ENCODE measurements at places on chromosomes 7 and 10. TPM values are rescaled to one million over a fixed set of nuclear protein-coding genes. Genes with fewer than 3 reads are reported as not detected.

- no peak for DNase-seq
Measured at GRCh38 chr7:130396109-130396508, 15.8 kb downstream of the CPA1 start.

DNA sequence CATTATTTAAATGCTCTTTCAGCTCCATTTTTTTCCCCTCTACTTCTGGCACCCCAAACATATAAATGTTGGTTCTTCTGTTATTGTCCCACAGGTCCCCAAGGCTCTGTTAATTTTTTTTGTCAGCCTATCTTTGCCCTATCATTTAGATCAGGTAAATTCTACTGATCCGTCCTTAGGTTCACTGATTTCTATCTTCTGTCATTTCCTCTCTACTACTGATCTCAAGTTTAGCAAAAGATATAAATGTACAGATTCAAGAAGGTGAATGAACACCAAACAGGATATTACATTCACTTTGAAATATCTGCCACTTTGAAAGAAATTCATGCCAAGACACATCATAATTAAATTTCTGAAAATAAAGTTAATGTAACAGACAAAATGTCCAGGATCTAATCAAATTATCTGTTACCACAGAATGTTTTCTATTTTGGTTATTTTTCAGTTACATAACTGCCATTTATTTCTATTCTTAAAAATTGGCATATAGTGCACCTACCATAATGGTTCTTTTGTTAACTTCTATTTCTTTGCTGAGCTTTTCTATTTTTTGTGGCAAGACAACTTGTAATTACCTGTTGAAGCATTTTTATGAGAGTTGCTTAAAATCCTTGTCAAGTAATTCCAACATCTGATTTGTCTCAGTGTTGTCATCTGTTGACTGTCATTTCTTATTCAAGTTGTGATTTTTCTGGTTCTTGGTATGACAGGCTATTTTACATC is 12.1 kb upstream of the CUBN start:
- no peak for DNase-seq

DNA sequence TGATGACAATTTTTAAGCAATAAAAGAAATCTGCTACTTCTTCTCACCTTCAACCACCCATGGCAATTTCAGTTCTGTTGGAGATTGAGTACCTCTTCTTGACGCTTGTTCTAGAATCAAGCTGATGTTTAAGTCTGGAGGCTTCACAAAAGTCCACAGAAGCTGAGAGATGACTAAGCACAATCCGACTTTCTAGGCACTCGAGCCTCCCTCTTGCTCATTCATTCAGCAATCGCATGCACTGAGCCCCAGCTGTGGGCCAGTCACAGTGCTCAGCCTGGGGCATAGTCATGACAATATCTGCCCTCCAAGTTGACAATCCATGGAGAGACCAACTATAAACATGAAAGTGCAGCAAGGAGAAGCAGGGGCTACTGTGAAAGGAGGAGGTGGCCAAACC is 103.2 kb downstream of the IPMK start:
- no peak for DNase-seq

- DNase-seq, result no peak
Measured at GRCh38 chr7:112383671-112384417, 66.4 kb upstream of the IFRD1 start.

Gene PRKAR2B
- total RNA-seq, result 8.1 TPM
